Endodermal cell (in vitro differentiated cells): ENCODE measurements at places on chromosomes 11 and 22. TPM values are rescaled to one million over a fixed set of nuclear protein-coding genes. Genes with fewer than 3 reads are reported as not detected.

DNA sequence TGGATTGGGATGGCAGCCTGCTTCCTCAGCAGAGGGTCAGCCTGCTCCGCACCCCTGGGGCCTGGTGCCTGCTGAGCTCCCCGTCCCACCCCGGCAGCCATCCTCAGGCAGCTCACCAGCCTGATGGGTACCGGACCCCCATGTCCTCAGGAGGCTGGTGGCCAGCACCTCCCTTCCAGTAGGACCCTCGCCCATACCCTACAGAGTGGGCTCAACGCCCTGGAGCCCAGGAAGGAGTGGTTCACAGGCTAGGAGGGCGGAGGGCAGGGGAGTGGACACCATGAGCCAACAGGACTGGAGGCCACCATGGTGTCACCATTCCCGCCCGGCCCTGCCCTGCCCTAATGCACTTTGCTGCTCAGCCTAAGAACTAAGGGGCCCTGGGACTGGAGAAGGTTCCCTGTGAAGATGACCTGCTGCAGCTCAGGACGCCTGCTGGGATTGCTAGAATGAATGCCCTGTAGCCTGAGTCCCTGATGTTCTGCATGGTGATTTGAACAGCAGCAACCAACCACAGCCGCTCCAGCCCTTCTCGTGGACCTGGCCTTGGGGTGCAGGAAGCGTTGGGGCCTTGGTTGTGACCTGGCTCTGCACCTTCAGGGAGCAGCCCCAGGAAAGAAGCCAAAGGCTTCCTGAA lies 1080.8 kb downstream of the BRD1 start:
- no peak for DNase-seq

DNA sequence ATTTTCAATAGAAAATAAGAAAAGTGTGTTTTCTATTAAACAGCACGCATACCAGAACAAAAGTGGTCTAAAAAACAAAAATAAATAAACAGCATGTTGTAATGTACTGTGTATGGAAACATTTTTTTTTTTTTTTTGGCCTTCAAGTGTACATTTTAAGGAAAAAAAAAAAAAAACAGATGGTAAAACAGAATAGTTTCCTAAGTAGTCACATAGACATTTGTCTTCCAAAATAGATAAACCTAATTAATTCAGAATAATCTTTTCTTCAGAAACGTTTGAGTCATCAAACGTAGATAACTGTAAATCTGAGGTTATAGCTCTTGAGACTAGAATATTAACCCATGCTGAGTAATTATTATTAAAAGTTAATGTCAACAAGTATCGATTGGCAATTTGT lies 396 bp upstream of the CFAP300 start:
- DNase-seq = no peak

CTR9 gene
- total RNA-seq = 32.7 to 34.9 TPM (median 33.7 TPM) in 3 replicates

- DNase-seq = no peak
These were observed 420.5 kb upstream of the NARS2 start for GRCh38 chr11:78995171-78995570.

DNA sequence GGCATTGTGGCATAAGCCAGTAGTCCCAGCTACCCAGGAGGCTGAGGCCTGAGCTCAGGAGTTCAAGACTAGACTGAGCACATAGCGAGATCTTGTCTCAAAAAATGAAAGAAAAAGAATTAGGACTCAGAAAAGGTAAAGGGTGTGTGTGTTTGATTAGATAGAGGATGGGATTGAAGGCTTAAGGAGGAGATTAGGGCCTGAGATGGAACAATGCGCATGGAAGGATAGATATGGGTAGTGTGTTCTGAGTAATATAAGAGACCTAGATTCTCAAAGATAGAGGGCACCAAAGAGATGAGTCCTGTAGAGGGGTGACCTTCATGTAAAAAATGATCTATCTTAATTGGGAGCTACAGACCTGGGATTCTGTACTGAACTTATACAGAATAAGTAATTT lies 17.3 kb upstream of the RAB30 start:
- DNase-seq = no peak

TBX10 gene
- not detected in 3 replicates for total RNA-seq

GRCh38 chr11:70862093-70862492 lies 390.3 kb downstream of the SHANK2 start:
- no peak for DNase-seq

FAM227A gene
- total RNA-seq = 7.7 to 14.9 TPM (median 13.1 TPM) in 3 replicates

DNA sequence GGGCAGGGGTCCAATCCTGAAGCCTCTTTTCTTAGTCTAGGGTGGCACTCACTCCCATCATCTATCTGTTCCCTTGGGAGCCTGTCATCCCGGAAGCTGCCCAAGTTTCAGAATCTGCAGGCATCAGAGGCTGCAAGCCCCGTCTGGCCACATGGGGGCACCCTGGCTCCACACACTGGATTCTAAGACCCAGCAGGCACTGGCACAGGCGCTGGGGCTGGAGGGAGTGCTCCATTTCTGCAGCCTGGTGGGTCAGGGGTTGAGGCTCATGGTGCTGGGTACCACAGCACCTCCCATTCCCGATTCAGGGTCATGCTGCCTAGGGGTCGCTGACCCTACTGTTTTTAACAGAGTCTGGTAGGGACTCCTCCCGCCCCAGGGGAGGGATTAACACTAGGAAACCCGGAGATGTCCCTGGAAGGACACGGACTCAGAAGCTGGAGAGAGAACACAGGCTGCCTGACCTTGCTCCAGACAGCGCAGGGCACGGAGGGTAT lies 243.9 kb upstream of the SYN3 start:
- DNase-seq = peak; percentile 96
